Stimulated activated CD8-positive, alpha-beta memory T cell treated with anti-CD3 and anti-CD28 coated beads, Interleukin-12 subunit alpha, Interleukin-12 subunit beta, amount 100 ng/mL, for 1 hour (primary cell): ENCODE measurements at places on chromosomes 3 and 15.

- DNase-seq = no peak
These were observed 41.4 kb downstream of the ROBO2 start for GRCh38 chr3:77081240-77081661.

DNA sequence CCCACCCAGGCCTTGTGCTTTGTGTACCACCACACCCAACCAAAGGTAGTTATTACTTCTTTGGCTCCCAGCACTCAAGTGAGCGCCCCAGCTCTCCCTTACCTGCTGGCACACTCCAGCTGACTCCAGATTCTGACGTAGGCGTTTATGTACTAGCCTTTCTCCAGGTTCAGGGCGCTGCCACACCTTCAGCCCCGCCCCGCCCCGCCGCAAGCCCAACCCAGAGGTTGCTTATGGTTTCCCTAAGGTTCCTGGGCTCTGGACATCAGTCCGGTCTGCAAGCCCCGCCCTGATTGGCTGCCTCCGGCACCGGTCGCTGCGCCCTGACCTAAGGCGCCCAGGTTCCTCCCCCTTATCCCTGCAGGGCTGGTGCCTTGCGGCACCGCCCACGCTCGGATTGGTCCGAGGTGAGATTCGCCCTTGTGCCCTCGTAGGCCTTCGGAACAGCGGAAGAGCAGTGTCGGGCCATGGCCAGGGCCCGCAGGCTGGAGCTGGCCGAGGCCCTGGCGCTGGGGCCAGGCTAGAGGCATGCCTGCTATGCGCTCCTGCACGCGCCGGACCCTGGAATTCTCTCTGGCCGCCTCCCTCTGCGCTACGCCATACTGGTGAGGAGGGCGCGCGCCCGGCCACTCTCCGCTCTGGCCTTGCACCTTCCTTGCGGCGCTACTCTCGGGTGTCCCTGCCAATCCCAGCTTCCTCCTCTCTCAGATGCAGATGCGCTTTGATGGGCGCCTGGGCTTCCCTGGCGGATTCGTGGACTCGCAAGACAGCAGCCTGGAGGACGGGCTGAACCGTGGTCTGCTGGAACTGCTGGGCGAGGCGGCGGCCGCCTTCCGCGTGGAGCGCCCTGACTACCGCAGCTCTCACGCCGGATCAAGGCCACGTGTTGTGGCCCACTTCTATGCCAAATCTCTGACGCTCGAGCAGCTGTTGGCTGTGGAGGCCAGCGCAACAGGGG, 19.8 kb upstream of the NUDT16 start:
- no peak for DNase-seq

DNA sequence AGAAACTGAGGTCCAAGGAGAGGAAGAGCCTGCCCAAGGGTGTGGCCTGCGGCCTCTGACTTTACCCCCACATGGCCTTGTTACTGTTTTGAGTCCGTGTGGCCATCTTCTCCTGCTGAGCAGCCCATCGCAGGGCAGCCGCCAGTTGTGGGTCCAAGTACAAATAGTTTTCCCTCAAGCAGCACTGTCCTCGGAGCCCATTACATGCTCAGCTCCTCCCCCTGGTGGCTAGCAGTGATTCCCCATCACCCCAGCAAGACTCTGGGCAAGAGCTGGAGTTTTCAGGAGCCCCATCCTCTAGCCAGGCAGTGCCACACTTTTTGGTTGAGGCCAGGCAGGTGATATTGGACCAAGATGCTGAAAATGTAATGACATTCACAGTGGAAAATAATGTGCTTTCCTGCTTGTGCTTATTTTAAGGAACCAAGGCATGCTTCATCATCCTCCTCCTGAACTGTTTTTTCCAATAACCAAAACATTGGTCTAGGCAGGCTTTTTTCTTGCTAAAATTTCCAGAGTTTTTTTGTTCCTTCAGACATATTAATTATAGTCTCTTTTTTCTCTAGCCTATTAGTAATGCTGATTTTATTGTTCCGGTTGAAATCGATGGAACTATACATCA, 23.2 kb upstream of the VILL start:
- peak; percentile 28 for DNase-seq

DNA sequence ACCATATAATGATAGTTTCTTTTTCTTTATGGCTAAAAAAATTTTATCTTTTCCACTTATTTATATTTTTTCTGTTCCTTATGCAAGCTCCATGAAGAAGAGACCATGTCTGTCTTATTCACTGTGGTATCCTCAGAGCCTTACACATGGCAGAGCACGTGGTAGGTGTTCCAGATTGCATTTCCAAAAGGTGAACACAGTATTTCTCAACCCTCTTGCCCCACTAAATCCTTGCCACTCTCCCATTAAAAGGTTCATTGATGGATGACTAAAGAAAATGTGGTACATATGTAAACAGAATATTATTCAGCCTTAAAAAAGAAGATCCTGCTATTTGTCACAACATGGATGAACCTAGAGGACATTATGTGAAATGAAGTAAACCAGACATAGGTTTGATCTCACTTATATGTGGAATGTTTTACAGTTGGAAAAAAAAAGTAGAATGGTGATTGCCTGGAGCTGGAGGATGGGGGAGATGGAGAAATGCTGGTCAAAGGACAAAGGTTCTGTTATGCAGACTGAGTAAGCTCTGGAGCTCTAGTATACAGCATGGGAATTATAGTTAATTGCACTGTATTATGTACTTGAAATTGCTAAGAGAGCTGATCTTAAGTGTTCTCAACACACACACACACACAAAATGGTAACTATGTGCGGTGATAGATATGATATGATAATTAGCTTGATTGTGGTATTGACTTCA, 266.7 kb downstream of the CNTN3 start:
- no peak for DNase-seq

- DNase-seq = no peak
These were observed 130.6 kb upstream of the STT3B start for GRCh38 chr3:31402117-31402516.

- no peak for DNase-seq
These were observed 55.7 kb downstream of the GPR171 start for GRCh38 chr3:151147299-151147698.

DNA sequence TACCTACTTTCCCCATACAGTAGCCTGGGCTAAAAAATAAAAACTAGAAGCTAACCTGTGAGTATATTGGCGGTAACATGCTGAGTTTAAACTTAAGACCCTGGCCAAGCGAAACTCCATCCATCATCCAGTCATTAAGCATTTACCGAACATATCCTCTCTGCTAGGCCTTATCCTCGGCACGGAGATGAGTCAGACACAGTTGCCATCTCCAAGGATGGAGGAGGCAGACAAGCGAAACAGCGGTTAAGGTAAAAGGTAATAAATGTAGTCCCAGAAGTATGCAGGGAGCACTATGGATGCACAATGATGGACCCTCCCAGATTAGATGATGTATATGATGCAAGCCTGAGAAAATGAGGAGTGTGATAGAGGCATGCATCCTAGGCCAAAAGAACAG, 143.6 kb downstream of the RYR3 start:
- DNase-seq = no peak

DNA sequence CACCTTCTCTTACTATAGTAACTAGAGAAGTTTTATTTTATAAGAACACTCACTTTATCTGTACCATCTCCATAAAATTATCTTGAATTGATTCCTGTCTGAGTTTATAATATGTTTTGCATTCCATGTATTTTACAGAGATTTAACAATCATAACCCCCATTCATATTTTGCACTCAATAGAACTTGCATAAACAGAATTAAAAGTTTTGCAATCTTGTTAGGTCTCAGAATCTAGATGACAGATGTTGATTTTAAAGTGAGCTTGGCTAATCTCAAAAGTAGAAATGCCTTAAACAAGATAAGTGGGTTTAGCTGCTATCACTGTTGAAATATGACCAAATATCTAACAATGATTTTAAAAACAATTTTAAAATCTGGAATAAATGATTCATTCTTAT, 107.9 kb upstream of the EPHA6 start:
- DNase-seq = no peak

- no peak for DNase-seq
These were observed 156.4 kb downstream of the LRRC28 start for GRCh38 chr15:99407716-99408115.

- no peak for DNase-seq
These were observed 231.2 kb downstream of the NEK10 start for GRCh38 chr3:27138005-27138404.

DNA sequence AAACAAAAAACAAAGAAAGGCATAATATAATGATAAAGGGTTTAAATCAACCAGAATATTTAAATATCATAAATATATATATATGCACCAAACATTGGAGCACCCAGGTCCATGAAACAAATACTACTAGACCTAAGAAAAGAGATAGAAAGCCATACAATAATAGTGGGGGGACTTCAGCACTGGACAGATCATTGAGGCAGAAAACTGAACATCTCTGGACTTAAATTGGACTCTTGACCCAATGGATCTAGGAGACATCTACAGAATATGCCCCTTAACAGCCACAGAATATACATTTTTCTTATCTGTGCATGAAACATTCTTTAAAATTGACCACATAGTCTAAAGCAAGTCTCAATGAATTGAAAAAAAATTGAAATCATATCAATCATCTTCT, 48.7 kb upstream of the CD96 start:
- DNase-seq = no peak

DNA sequence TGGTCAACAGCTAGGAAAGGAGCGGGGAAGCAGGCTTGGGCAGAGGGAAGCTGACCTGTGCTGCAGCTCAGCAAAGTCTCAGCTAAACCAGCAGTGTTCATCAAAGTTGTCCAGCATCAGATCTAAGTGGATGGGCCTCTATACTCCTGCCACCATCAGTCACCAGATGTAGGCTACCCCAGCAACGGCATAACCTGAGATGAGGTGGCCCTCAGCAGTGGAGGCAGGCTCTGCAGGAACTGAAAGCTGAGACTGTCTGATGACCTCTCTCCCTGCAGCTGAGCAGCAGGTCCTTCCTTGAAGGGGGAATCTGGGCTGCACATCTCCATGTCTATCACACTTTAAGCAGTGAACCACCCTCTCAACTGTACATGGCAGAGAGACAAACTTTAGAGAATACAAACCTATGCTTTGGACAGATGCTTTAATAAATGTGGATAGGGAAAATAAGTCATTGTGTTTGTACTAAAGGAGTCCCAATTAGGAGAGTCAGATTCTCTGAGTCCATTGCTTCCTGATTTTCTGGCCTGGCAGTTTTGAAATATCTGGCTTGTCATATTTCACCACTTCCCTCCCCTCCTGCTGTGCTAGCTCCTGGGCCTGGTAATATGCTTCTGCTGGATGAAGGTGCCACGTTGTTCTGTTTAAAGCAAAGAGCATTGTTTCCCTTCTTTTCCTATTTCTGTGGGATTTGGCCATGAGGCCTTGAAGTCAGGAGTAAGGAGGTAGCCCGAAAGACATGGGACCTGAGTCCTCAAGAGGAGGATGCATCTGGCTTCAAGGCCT, 11.1 kb upstream of the PSTPIP1 start:
- DNase-seq = no peak

DNA sequence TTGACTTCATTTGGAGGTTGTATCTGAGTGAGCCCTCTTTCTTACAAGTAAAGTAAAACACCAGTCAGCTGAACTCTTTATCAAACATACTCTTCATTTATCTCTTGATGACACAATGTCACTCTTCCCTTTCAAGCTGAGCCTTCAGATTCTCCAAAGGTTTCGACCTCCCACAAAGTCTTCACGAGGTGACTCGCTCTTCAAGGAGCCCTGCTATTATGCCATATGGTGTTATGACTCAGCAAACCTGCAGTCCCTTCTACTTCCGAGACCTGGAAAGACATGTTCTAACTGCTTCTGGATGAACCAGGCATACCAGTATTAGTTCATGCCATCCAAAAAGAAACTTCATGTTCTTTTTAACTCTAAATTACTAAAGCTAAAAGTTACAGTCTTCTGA, 23.1 kb downstream of the AADAC start:
- DNase-seq = no peak

DNA sequence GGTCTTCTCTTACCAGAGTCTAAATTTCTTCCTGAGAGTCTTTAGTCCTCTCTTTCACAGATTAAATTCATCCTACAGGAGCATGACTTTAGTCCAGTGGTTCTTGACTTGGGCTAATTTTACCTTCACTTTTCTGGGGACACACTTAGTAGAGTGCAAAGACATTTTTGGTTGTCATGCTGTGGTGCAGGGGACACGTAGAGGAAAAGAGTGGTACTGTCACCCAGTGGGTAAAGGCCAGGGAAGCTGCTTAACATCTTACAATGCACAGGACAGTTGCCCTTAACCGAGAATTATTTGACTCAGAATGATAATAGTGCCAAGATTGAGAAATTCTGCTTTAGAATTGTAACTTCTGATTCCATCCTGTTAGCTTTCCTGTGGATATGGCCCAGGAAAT, 772.5 kb upstream of the GRM7 start:
- no peak for DNase-seq

DNA sequence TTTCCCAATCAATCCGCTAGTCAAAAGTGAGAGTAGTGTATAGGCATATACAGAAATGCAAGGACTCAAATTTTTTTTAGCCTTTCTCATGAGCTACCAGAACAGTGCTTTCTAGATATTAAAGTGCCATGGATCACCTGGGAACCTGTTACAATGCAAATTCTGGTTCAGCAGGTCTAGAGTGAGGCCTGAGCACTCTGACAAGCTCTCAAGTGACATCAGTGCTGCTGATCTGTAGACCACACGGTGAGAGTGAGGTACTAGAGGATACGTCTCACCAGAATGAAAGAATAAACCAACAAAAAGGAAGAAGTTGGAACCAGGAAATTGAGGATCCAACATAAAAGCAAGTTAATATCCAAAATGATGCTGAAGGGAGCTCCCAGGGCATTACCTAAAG, 16.0 kb upstream of the PLA2G4D start:
- no peak for DNase-seq

DNA sequence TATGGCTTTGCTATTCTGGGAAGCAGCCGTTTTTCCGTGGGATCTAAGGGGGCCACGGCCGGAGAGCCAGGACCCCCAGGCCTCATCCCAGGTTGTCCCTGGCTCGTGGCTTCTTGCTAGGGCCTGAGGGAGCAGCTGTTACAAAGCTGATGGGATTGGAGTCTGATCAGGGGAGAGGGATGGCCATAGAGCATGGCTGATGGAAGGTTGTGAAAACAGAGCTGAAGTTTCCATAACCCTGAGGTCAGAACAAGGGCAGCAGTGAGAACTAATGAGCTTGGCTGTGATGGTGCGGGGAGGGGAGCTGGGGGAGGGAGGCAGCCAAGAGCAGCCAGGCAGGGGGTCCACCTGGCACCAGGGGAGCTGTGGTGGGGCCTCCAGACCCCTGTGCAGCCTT, 63.0 kb downstream of the LINGO1 start:
- DNase-seq = no peak

- DNase-seq = no peak
These were observed 120.1 kb downstream of the ABHD5 start for GRCh38 chr3:43810797-43811196.
